ENCODE measurements at places on chromosomes 4 and X.

DNA sequence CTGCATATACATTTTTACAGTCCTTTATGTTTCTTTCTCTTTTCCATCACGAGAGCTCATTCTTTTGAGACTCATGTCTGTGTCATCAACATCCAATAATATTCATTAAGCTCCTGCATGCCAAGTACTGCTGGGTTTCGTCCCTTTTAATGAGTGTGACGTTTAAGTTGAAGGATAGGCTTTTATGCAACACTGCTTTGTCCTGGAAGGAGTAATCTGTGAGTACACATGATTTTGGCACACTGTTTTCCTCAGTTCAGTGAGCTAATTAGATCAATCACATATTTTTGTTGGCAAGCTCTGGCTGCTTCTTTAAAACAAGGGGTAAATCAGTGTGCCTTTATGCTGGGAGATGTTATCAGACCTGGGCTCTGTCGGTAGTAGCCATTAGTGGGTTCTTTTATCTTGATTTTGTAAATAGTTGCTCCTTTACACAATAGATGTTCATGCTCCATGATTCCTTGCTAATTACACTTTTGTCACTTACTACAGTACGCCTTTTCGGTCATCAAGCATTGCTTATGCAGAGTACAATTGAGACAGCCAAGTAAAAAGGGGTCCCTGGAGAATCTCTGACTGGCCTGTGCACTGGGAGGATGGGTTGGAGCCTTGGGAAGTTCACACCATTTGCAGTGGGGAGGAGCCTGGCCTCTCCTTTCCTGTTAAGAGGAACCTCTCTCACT, 132.6 kb downstream of the FHIP1A start:
- DNase-seq: peak; percentile 47

GRCh38 chr4:168264903-168265302, 53.6 kb downstream of the DDX60 start:
- no peak for DNase-seq

DNA sequence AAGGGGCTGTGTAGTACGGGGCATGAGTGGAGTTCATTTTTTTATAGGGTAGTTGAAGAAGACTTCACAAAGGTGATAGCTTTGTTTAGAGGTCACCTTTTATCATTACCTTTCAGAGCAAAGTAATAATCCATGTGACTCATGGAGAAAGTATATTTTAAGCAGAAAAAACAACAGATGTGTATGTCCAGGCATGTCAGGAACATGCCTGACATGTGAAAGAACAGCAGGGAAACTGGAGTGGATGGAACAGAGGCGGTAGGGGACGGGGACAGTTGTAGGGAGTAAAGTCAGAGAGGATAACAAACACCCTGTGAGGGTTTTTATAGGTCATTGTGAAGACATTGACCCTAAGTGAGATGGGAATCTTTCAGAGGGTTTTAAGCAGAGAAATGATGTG, 107.6 kb downstream of the USP9X start:
- DNase-seq: no peak

DNA sequence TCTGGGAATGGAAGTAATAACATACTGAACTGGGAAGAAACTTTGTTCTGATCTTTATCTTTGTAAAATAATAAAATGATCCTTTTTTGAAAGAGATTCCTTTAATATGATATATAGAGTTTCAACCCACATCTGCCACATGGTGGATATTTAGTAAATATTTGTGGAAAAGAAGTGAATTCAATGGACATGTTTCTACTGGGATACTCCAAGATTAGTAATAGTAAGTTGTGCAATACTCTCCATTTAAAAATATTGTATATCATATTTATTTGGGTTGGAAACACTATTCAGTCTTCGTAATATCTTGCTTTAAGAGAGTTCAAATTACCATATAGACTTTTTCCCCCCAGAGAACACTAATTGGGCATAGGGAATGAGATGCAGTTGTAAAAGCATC, 17.8 kb upstream of the ARSJ start:
- DNase-seq: no peak

- no peak for DNase-seq
These were observed 47.7 kb downstream of the ZFYVE28 start for GRCh38 chr4:2370597-2371320.
